Activated CD8-positive, alpha-beta memory T cell treated with anti-CD3 and anti-CD28 coated beads for 48 hours (primary cell): ENCODE measurements at places on chromosomes 11 and 22.

GRCh38 chr11:119093942-119094815 is 7.5 kb downstream of the DPAGT1 start:
- no peak for DNase-seq

DNA sequence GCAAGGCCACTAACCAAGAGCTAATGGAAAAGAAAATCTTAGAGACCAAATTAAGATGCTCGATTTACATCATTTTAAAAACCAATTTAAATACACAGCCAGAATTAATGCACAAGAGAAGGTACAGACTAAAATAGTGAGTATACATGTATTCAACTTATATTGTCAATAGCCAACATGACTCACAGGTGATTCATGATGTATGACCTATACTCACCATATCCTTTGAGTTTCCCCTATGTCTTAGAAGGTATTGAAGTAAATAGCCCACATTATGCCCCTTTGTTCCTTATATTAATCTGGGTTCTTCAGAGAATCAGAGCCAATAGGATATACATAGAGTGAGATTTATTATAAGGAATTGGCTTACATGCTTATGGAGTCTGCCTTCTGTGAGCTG is 97.5 kb upstream of the ANO3 start:
- DNase-seq, result no peak

GRCh38 chr22:48781391-48781790 is 1046.3 kb downstream of the BRD1 start:
- no peak for DNase-seq

- DNase-seq, result no peak
Observed at GRCh38 chr22:48950151-48950915, 877.3 kb downstream of the BRD1 start.

- DNase-seq, result no peak
Observed at GRCh38 chr11:68828957-68829356, 12.8 kb downstream of the CPT1A start.

- no peak for DNase-seq
Observed at GRCh38 chr11:33147559-33147958, 13.7 kb downstream of the CSTF3 start.

- DNase-seq, result no peak
Observed at GRCh38 chr22:31917227-31917921, 27.0 kb upstream of the YWHAH start.

- DNase-seq, result no peak
Observed at GRCh38 chr11:62137276-62137861, 13.6 kb downstream of the INCENP start.

- no peak for DNase-seq
Observed at GRCh38 chr11:29328961-29329441, 687.8 kb downstream of the KCNA4 start.

GRCh38 chr22:19889951-19890350 is 35.3 kb upstream of the GNB1L start:
- no peak for DNase-seq

DNA sequence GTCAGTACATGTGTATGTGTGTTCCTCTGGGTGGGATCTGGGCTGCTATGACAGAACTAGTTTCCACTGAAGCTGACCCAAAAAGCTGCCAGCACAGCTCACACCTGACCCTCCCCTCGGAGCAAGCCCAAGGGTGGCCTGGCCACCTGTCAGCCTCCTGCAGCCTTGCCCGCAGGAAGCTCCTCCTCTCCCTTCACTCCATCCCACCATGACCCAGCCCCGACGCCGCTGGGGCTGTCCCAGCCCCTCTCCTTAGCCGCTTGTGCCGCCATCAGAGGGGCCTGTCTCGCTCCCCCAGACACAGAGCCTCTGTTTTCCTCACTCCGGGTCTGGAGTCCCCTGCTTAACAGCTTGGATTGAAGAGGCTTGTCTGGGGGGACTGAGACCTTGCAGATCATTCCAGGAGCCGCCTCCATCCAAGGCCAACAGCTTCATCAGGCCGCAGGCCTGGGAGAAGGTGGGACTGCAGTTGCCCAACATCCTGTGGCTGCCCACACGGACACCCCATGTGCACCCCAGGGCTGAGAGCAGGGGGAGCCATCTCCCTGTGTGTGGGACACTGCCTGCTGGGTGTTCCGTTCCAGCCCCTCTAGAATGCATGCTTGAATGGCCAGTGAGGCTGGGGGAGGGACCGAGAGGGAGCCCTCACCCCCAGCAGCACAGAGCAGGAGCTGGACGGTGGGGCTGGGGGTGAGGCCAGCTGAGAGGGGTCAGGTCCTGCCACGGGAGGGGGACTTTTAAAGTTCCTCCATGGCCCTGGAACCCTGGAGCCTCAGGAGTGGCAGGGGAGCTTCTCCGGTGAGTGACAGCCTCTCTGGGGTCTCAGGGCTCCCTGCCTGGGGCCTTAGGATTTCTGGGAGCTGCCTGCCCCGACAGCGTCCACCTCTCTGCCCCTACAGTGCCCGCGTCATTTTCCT is 696 bp downstream of the MRGPRF start:
- DNase-seq, result no peak

DNA sequence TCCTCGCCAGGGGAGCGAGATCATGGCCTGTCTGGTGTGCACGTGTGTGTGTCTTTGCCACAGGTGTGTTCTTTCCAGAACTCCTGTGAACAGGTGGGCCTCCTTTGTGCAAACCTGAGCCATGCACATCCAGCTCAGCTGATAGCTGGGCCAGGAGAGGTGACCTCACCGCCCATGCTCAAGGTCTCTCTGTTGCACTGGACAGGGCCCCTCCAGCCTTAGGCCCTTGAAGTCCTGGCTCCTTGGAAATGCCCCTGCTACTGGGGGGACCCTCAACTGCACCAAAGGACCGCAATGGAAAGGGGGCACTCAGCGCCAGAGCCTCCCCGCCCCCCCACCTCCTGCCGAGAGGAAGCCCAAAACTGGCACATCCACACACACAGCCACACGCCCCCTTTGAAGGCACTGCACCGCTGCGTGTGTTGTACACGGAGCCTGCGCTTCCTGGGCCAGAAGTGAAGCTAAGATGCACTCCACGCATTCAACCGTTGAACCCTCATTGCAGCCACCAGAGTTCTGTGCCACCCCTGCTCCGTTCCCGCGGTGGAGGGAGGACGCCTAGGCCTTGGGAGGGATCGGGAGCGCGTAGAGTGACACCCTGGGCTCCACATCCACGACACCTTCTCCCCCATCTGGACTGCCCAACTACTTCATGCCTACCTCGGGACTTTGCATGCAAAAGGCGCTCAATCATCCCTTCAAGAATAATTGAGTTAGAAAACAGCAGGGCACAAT is 16.4 kb upstream of the IL2RB start:
- no peak for DNase-seq

DNA sequence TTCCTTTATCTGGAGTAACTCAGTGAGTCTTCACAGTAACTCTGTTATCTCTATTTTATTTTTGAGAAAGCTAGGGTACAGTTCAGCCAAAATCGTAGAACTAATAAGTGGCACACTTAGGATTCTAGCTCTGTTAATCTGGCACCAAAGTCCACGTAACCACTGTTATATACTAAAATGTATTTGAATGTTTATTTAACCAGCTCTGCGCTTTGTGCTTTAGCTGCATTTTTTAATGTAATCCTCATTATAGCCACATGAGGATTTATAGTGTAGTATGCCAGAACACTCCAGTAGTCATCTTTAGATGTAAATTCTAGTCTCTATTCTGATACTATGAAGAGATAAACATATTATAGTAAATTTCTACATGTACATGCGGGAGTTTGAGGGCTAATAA is 36.8 kb downstream of the YAP1 start:
- no peak for DNase-seq

DNA sequence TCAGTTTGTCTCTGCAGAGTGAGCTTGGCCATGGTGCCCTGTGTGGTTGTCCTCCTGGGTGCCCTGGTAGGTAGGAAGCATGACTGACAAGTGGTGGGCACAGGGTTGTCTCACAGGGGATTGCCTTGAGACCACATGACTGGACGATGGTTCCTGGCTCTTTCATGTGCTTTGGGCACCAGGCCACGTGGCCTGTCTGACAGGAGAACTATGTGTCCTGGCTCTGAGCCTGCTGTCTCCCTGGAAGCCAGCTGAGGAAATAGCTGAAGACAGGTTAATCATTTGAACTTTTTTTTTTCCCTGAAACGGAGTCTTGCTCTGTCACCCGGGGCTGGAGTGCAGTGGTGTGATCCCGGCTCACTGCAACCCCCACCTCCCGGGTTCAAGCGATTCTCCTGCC is 93.2 kb downstream of the LDLRAD3 start:
- no peak for DNase-seq

GRCh38 chr11:94449029-94449428 is 44.6 kb downstream of the MRE11 start:
- DNase-seq, result no peak
